Hepatocyte (in vitro differentiated cells): ENCODE measurements at places on chromosomes 16 and 17. TPM values are rescaled to one million over a fixed set of nuclear protein-coding genes. Genes with fewer than 3 reads are reported as not detected.

ADAD2 gene
- not detected in 2 replicates for total RNA-seq

SLC5A10 gene
- not detected in 2 replicates for total RNA-seq

PSMD3 gene
- total RNA-seq = 71.9 and 92.1 TPM in 2 replicates

PDE6G gene
- total RNA-seq = 0.87 and 2.1 TPM in 2 replicates

KRTAP9-4 gene
- not detected in 2 replicates for total RNA-seq

CBX2 gene
- 11.8 and 16.3 TPM in 2 replicates for total RNA-seq

COG8 gene
- 41.5 and 47.2 TPM in 2 replicates for total RNA-seq

MPV17L gene
- 2.1 and 2.6 TPM in 2 replicates for total RNA-seq

ZMYND15 gene
- total RNA-seq = 1.6 and 2.9 TPM in 2 replicates

RGS11 gene
- 0.04 and 0.57 TPM in 2 replicates for total RNA-seq

KIF2B gene
- not detected in 2 replicates for total RNA-seq

MSLN gene
- 2.4 and 2.5 TPM in 2 replicates for total RNA-seq

SPEM3 gene
- not detected in 2 replicates for total RNA-seq

TUBG2 gene
- total RNA-seq = 13.1 and 16.0 TPM in 2 replicates

PITPNM3 gene
- total RNA-seq = 1.5 and 1.6 TPM in 2 replicates

TEKT3 gene
- total RNA-seq = 1.9 TPM in 1 of 2 replicates, not detected in the other

CANT1 gene
- total RNA-seq = 32.8 and 36.1 TPM in 2 replicates

PPP1R1B gene
- 1.5 TPM in 2 replicates for total RNA-seq

DPEP1 gene
- total RNA-seq = 48.3 and 52.9 TPM in 2 replicates

LASP1 gene
- total RNA-seq = 214 and 238 TPM in 2 replicates

NPIPB8 gene
- not detected in 2 replicates for total RNA-seq

TRIM47 gene
- 13.0 and 15.5 TPM in 2 replicates for total RNA-seq

NOS2 gene
- total RNA-seq = 6.7 TPM in 2 replicates

MT4 gene
- total RNA-seq = not detected in 2 replicates

SLC38A8 gene
- total RNA-seq = not detected in 2 replicates

CDH8 gene
- 2.1 TPM in 2 replicates for total RNA-seq

TMEM204 gene
- total RNA-seq = 4.7 and 5.4 TPM in 2 replicates

PLEKHH3 gene
- total RNA-seq = 16.9 and 20.5 TPM in 2 replicates

RCVRN gene
- 0.07 TPM in 1 of 2 replicates, not detected in the other for total RNA-seq

SNAI3 gene
- 1.7 and 2.5 TPM in 2 replicates for total RNA-seq

TGFB1I1 gene
- total RNA-seq = 14.5 and 15.7 TPM in 2 replicates

C1QL1 gene
- total RNA-seq = 12.8 and 15.1 TPM in 2 replicates

NPB gene
- 0.47 and 2.6 TPM in 2 replicates for total RNA-seq

GAST gene
- total RNA-seq = not detected in 2 replicates

MAP2K6 gene
- total RNA-seq = 12.0 and 13.2 TPM in 2 replicates

CPPED1 gene
- total RNA-seq = 27.2 and 29.9 TPM in 2 replicates

PKMYT1 gene
- 5.5 and 7.7 TPM in 2 replicates for total RNA-seq

SLC22A31 gene
- 1.6 and 2.2 TPM in 2 replicates for total RNA-seq

ZNF385C gene
- 0.04 and 0.63 TPM in 2 replicates for total RNA-seq

FBXO39 gene
- not detected in 2 replicates for total RNA-seq

FNDC8 gene
- not detected in 2 replicates for total RNA-seq

HS3ST3A1 gene
- total RNA-seq = 1.2 and 2.0 TPM in 2 replicates

SOX8 gene
- 2.7 and 3.8 TPM in 2 replicates for total RNA-seq

KIF18B gene
- total RNA-seq = 1.8 and 2.1 TPM in 2 replicates

DNAH3 gene
- total RNA-seq = 0.12 and 0.37 TPM in 2 replicates

SETD1A gene
- total RNA-seq = 1.8 and 2.7 TPM in 2 replicates

ZNF205 gene
- total RNA-seq = 10.0 and 12.3 TPM in 2 replicates

KRTAP16-1 gene
- not detected in 2 replicates for total RNA-seq

SLFN14 gene
- not detected in 2 replicates for total RNA-seq

GPR142 gene
- not detected in 2 replicates for total RNA-seq

RAMP2 gene
- total RNA-seq = 8.7 and 13.1 TPM in 2 replicates

KRT32 gene
- total RNA-seq = not detected in 2 replicates

RPGRIP1L gene
- 6.9 and 9.5 TPM in 2 replicates for total RNA-seq

PLLP gene
- 42.3 and 49.5 TPM in 2 replicates for total RNA-seq

GSDMA gene
- 0.08 TPM in 1 of 2 replicates, not detected in the other for total RNA-seq

OR1G1 gene
- not detected in 2 replicates for total RNA-seq

PLEKHG4 gene
- total RNA-seq = 3.4 and 3.6 TPM in 2 replicates

FOXN1 gene
- total RNA-seq = not detected in 2 replicates

RRAD gene
- 8.2 and 8.8 TPM in 2 replicates for total RNA-seq

KRT9 gene
- total RNA-seq = not detected in 2 replicates
